Left renal pelvis (tissue), 4 donors: ENCODE measurements at places on chromosomes 2 and 18. TPM values are rescaled to one million over a fixed set of nuclear protein-coding genes. Genes with fewer than 3 reads are reported as not detected.
A peak's percentile ranks its signal among the peaks of the same experiment; 100 is the strongest.

GRCh38 chr2:218404351-218405085 lies 4.8 kb downstream of the CTDSP1 start:
- DNase-seq, result no peak

GRCh38 chr18:76425146-76426131 lies 69.6 kb downstream of the ZNF516 start:
- no peak for DNase-seq

- peak; percentile 43 for DNase-seq
These were observed 43.9 kb upstream of the RFX8 start for GRCh38 chr2:101518578-101519492.

- DNase-seq, result no peak
These were observed 157.9 kb downstream of the LRRC30 start for GRCh38 chr18:7388741-7389140.

GRCh38 chr2:54350426-54350825 lies 94.4 kb upstream of the TSPYL6 start:
- no peak for DNase-seq

DNA sequence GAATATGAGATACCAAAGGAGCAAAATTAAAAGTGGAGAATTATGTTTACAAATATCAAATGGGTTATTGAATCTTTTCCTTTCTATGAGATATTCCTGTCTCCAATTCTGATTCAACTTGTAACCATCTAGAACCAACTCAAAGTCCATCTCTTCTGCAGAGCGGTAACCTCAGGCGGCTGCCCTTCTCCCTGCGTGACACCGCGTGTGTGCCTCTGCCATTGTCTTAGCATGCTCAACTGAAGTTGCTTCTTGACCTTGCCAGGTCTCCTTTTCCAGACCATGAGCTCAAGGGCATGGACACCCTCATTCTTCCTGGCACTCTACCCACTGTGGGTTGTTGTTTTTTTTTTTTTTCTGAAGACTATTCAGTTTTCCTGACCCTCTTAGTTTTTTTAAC lies 104.0 kb upstream of the FOSL2 start:
- DNase-seq, result no peak

The DUSP19 gene
- 6.8 TPM for polyA plus RNA-seq

The SEH1L gene
- polyA plus RNA-seq, result 24.7 TPM

The HOXD12 gene
- polyA plus RNA-seq, result 0.86 TPM

The GYPC gene
- 108 TPM for polyA plus RNA-seq
